ENCODE measurements at places on chromosomes 4 and X.
A peak's percentile ranks its signal among the peaks of the same experiment; 100 is the strongest.

GRCh38 chr4:165059386-165059785 lies 5.7 kb downstream of the TRIM75 start:
- DNase-seq = no peak

DNA sequence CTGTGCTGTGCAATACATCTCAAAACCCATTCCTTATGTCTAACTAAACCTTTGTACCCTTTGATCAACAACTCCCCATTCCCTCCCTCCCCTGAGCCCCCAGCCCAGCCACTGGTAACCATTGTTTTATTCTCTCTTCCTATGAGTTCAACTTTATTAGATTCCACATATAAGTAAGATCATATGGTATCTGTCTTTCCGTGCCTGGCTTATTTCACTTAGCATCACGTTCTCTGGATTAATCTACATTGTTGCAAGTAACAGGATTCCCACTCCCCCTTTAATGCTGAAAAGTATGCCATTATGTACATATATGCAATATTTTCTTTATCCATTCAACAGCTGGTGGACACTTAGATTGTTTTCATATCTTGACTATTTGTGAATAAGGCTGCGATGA lies 119.4 kb downstream of the RNF150 start:
- no peak for DNase-seq

DNA sequence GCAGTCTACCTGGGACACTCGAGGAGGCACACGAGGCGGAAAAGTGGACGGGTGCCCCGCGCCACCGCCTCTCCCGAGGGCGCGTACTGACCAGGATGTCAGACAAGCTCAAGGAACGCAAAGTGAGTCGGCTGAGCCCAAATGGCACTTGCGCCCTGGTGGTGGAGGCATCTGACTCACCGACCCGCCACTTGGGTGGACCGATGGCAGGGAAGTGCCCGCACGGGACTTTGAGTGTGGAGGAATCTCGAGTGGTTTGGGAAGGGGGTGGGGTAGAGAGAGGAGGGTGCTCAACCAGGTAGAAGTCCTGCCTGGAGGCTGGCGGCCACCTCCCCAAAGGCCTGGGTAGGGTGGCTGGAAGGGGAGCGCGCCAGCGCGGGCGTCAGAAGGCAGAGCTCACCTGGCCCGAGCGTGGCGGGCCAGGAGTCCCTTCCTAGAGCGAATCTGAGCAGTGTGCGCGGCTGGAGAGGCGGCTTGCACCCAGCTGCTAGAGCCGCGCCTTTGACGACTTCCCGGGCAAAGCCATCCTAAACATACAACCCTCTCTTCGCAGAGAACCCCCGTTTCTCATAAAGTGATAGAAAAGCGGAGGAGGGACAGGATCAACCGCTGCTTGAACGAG lies 655 bp downstream of the HELT start:
- DNase-seq = no peak

- DNase-seq = no peak
Observed at GRCh38 chr4:145533001-145533400, 51.3 kb downstream of the SMAD1 start.

DNA sequence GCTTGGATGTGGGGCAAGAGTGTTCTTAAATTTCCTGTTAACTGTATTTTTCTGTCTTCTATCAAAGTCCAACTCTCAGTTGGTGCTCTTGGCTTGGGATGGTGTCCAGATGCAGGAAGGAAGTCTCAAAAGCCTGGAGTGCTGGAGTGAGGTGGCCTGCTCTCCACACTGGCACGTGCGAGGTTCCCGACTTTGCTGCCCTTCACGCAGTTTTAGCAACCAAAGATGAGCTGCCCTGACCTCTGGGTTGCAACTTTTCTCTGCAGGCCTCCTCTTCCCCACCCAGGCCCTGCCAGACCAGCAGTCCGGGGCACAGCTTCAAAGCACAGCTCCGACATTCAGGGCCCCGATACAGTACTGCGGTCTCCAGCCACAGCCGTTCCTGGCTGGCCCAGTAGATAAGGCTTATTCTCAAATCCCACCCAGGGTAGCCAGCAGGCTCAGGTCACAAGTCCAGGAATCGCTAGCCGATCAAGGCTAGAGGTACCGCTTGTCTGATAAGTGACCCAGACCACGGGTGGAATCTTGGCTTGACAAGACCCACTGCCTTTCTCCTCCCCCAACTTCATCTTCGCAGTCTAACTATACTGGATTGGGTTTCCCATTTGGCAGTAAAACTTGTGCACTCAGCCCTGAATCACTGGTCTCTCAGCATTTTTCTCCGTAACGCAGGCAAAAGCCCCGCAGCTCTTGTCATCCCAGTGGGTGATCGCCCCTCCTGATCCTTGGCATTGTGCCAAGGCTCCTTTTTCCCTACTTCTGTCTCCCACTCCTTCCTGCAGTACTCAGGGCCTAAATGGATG lies 21.8 kb upstream of the JADE1 start:
- DNase-seq = no peak

GRCh38 chr4:165522050-165522449 lies 143.2 kb downstream of the CPE start:
- DNase-seq = no peak

DNA sequence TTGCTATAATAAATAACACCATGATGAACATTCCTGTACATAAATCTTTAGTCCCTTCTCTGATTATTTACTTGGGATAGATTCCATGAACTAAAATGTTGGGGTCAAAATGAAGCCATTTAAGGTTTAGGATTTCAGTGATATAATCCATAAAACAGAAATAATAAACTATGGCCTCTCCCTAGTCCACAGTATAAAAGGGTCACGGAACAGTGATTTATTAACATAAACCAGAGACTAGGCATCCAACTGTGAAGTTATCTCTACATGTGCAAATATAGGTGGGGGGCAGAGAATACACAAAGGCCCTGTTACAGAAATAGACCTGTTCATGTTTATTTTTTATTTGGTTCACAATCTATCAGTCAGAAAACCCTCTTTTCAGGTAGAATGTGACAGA lies 499.1 kb upstream of the SLIT2 start:
- DNase-seq = no peak

GRCh38 chr4:54658252-54659093 lies 716 bp downstream of the KIT start:
- no peak for DNase-seq

GRCh38 chrX:153421856-153422255 lies 10.6 kb downstream of the ZFP92 start:
- no peak for DNase-seq

GRCh38 chrX:154353172-154353843 lies 21.1 kb downstream of the FLNA start:
- no peak for DNase-seq

- no peak for DNase-seq
Observed at GRCh38 chr4:83009529-83009928, 1.1 kb downstream of the LIN54 start.

- no peak for DNase-seq
Observed at GRCh38 chr4:174214101-174214878, 69.2 kb downstream of the FBXO8 start.

GRCh38 chr4:155629956-155630355 lies 36.7 kb upstream of the GUCY1A1 start:
- no peak for DNase-seq

GRCh38 chrX:103629318-103630170 lies 769 bp downstream of the TCEAL1 start:
- no peak for DNase-seq

DNA sequence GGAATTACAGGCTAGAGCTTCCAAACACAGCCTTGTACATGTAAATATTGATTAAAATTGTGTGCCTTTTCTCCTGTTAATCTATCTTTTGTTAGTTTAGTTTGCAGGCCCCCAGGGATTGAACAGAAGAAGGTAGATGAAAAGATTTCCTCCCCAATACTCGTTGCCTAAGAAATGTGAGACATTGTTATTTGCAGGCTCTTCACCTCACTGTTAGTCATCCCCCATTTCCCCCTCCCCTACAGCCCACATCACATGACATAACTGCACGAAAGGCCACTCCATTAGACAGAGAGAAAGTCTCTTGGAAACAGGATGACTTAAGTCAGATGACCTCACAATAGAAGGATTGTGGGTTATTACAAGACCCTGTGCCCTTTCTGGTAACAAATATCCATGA lies 13.3 kb upstream of the MID1 start:
- DNase-seq = no peak

DNA sequence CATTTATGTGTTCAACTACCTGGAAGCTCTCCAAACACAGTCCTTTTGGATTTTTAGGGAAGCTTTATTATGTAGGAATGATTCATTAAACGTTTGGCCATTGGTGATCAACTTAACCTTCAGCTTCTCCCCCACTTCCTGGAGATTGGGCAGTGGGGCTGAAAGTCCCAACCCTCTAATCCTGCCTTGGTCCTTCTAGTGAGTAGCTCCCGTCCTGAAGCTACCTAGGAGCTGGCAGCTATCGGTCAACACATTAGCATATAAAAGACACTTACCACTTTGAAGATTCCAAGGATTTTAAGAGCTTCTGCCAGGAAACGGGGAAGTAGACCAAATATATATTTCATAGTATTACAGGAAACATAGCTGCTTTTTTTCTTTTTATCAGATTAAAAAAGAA lies 69.7 kb downstream of the MCUB start:
- no peak for DNase-seq

DNA sequence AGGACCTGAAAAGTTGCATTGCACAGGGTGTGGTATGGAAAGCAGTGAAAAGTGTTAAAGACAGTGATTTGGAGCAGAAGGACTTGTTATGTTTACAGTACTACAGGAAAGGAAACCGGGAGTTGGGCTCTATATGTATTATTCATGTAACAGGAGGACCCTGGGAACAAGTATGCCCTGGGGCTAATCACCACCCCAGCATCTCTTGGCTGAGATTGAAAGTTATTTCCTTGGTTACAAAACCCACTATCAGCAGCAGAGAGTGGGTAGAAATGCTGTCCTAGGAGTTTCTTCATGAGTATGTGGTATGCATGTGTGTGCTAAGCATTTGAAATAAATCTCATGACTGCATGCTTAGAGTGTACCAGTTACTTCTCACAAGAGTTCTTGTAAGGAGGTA lies 46.9 kb downstream of the STK32B start:
- DNase-seq = no peak

DNA sequence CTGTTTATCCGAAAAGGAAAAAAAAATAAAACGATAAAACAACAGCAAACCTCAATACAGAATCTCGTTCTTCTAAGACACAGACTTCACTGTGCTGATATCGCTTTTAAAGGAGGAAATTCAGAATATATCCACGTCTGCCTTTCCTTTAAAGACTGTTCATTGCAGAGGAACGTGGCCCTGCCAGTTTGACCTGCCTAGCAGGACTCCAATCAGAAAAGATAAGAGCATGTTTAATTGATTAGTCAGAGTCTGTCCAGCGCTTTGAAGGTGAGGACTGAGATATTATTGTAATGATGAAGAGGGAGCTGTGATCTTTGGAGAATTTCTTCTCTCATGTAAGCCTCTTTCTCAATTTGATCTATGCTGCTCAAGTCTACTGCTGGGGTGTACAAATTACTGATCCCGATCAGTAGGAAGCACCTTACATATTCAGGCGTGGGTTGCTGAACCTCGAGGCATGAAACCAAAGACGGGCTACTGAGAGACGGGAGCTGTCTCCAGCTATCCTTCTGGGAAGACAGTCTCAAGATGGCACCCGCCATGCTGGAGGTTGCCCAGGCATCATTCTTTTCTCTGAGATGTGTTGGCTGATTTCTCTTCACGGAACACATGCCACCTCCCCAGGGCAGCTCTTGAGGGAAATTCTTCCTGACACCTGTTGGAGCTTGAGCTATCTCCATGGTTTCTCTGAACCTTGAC lies 146.1 kb downstream of the SHOX start:
- no peak for DNase-seq

DNA sequence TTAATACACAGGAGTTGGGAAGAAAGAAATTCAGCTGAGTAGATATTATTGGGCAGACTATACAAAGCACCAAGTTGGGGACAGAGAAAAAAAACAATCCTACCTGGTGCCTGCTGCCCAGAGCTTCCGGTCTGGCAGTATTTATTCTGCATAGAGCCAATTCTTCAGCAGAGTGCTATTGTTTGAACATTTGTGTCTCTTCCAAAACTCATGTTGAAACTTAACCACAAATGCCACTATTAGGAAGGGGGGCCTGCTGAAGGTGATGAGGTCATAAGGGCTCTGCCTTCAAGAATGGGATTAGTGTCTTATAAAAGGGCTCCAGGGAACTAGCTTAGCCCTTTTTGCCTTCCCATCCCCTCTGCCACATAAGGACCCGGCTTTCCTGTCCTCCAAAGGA lies 136.2 kb downstream of the EVC2 start:
- no peak for DNase-seq

DNA sequence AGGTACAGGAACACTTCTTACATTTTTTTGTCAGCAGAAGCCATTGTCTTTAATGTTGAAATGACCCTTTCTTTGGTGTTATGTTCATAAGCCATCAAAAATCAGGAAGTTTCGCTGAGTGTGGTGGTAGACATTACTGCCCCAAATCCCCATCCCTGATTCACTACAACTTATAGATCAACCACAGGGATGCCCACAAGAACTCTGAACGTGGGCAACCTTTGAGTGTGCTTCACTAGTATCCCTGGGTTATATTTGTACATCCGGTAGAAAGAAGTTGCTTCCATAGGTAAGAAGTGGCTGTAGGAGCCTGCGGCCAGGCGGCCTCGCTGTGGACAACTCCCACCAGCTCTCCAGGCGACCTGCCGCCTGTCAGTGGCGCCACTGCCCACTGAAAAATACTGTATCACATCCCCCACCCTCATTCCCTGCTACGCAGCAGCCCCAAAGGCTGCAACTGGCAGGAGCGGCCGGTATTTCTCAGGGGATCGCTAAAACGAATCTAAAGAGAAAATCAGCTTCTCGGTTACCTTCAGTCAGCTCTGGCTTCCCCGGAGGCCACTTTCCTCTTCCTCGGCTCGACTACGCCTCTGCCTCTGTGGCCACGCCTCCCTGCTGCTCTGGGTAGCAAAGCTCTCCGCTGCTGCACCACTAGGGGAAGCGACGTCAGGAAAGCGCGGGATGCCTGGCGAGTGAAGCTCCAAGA lies 13.9 kb upstream of the ETDC start:
- DNase-seq = peak; percentile 36

- DNase-seq = no peak
Observed at GRCh38 chr4:81389720-81390119, 82.0 kb downstream of the RASGEF1B start.

- no peak for DNase-seq
Observed at GRCh38 chrX:21799767-21800166, 39.6 kb upstream of the MBTPS2 start.

GRCh38 chr4:148426643-148427042 lies 15.6 kb downstream of the NR3C2 start:
- DNase-seq = no peak

GRCh38 chr4:121140716-121141460 lies 23.2 kb downstream of the TNIP3 start:
- DNase-seq = no peak

GRCh38 chr4:61628727-61629126 lies 428.6 kb downstream of the ADGRL3 start:
- DNase-seq = no peak

DNA sequence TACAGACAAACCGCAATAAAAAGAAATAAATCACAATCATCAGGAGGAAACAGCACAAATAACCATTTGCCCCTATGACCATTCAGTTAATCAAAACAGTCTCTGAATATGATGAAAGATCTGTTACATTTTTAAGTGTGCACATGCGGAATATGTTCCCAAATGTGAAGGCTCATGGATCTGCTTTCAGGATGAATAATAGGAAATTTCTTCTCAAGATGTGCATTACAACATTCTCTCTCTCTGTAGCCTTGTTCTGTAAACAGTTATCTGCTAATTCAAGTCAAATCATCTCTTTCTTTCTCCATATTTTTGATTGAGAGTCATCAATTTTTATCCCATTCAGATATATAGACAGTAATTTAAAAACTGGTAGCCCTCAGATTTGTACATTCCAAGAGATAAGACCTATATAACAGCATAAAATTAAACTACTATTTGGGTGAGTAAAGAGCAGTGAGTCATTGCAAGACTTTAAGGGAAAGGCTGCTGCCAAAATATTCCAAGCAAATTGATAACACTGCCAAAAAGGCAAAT lies 433.9 kb upstream of the ATOH1 start:
- no peak for DNase-seq
